Esophagus squamous epithelium (tissue), 5 donors: ENCODE measurements at places on chromosomes 4 and X.

GRCh38 chr4:170198747-170199146, 109.0 kb upstream of the AADAT start:
- no peak for DNase-seq

DNA sequence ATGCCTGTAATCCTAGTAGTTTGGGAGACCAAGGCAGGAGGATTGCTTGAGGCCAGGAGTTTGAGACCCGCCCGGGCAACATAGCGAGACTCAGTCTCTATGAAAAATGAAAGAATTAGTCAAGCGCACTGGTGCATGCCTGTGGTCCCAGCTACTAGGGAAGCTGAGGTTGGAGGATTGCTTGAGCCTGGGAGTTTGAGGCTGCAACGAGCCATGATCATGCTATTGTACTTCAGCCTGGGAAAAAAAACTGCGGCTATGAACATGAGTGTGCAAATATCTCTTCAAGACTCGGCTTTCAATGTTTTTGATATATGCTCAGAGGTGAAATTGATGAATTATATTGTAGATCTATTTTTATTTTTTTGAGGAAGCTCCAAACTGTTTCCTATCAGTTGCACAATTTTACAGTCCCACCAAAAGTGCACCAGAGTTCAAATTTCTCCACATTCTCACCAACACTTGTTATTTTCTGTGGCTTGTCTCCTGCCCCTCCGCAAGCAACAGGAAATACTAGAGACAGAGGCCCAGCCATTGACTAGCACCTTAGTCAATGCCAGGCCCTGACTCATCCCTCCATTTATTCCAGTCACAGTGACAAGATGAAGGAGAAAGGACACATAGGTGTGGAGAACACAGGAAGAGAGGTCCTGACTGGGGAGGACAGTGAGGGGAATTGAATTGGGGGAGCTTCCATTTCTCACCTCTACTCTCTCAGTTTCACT, 33.1 kb upstream of the ZNF41 start:
- no peak for DNase-seq

- no peak for DNase-seq
Measured at GRCh38 chr4:135240796-135241195, 1039.2 kb upstream of the PABPC4L start.

DNA sequence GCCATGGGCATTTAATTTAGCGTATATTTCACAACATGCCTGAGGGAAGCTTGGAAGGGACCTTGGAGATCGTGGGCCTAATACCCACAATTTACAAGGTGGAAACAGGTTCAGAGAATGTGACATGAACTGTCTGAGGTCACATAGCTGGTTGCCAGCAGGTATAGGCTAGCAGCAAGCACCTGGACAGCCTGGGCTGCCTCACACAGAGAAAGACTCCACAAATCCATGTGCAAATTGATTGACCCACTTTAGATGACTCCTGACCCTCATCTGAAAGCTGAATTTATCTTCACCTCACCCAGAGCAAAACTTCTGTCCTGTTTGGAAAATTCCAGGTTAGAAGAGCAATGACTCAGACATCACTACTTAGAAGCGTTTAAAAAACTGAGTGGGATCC, 5.8 kb downstream of the PTTG2 start:
- DNase-seq: no peak

DNA sequence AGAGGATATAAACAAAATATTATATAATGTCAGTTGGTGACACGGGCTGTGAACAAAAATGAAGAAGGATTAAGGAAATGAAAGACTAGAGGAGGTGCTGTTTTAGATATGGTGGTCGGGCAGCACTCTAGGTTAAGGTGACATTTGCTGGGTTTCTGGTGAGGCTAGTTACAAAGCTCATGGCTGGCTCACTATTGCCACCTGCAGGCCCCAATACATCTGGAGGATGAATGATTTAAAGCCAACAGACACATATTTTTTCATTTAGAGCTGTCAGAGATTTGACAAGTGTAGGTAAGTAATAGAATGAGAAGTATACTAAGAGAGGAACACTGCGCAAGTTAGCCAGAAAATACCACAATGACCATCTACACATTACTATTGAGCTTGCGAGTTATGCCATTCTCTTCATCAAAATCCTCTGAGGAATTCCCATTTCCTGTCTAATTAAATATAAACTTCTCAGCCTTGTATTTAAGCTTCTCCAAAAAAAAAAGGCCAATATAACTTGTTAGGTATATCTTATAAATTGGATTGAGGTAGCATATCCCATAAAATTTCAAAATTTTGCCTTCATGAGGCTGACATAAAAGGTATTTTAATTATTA, 6.4 kb upstream of the FGG start:
- DNase-seq: no peak

DNA sequence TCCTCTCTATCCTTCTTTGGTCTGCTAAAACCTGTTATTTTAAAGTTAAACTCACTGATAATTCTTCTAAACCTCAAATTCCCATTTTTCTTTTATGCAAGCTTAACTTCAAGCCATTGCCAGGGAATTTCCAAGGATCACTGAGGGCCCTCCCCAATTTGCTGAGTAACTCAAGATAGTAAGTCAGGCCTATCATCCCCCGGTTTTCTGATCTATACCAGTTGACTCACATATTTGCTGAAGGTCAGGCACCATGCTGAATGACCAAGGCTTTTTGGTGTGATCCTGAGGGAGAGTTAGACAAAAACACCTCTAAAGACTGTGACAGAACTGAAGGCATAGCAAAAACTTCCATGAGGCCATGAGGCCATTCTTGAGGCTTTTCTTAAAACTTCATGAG, 1301.9 kb downstream of the PCDH7 start:
- DNase-seq: no peak

- no peak for DNase-seq
Measured at GRCh38 chr4:92814677-92815076, 510.9 kb downstream of the GRID2 start.

DNA sequence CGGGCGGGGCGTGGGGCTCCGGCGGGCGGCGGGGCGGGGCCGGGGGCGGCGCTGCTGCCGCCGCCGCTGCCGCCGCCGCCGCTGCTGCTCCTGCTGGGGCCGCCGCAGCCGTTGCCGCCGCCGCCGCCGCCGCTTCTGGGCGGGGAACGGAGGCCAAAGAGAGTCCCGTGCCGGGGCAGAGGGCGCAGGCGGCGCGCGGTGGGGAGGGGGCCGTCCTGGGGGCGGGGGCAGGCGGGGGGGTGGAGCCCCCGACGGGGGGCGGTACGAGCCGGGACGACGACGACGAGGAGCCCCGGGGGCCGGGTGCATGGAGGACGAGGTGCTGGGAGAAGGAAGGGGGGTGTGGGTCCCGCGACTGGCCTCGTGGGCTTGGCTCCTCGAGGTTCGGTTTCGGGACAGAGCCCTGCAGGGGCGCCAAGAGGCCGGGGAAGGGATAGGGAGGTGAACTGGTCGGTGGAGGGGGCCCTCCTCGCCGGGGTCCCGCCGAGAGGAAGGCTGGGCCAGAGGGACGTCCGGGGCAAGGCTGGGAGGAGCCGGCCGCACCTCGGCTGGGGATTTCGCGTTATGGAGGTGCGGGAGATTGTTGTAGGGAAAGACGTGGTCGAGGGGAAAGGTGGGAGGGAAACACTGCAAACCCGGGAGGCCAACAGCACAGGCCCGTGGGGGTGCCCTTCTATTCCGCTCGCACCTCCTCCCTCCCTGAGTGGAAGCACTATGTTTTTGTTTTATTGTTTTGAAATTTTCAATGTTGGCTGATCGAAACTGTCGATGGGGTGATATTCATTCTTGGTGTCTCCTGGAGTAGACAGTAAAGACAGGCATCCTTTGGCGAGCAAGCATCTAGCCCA, 1.9 kb downstream of the BCORL1 start:
- no peak for DNase-seq

GRCh38 chrX:39677978-39678791, 419.6 kb downstream of the BCOR start:
- no peak for DNase-seq

GRCh38 chr4:86608757-86609375, 14.8 kb downstream of the PTPN13 start:
- no peak for DNase-seq

GRCh38 chr4:78749972-78750727, 26.0 kb upstream of the BMP2K start:
- DNase-seq: no peak

DNA sequence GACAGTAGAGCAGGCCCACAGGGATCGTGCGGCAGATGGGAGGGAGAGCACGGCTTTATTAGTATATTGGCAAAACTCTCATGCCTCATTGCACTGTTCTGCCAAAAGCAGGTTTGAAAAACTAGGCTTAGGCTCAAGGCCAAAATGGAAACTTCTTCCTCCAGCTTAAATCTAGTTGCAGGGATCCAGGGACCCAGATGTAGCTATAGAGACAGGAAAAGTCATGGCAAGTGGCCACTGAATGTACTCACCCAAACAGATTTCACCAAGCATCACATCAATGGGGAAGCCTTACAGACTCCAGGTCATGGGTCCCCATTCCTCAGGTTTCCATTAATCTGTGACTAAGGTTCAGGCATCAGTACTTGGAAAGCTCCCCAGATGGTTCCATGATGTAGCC, 149.2 kb downstream of the STK32B start:
- no peak for DNase-seq

DNA sequence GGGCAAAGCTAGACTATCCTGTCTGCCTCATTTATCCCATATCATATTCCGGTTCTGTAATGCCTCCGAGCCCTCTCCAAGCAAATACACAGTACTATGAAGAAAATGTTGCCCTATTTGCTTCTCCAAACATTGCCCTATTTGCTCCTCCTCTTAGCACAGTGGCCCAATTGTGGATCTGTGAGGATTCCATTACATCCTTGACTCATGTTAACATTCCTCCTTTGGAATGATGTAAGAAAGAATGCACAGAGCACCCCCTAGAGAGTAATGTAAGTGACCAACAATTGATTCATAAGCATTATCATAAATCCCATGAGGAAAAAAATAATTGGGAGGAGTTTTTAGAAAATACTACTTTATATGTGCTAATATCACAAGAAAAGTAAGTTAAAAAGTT, 11.3 kb upstream of the BTC start:
- no peak for DNase-seq

- no peak for DNase-seq
Measured at GRCh38 chr4:39118034-39118658, 56.1 kb downstream of the KLHL5 start.

DNA sequence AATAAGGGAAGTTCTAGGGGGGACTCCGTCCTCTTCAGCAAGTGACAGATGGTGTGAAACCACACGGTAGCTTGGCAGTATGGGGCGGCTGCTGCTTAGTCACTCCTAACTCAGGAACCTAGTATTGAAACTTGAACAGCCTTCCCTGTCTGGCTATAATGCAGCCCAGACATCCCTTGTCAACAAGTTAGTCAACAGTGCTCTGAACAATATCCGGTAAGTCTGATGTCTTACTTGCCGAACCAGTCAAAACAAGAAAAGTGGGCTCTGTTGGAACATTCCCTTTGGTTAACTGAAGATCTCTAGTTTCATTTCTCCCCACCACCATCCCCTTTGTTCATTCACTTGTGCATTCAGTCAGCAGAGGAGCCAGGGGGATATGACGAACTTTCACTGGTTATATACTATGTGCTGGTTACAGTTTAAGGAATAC, 18.7 kb upstream of the CXCL13 start:
- DNase-seq: no peak

- DNase-seq: no peak
Measured at GRCh38 chrX:94288325-94288724, 614.3 kb downstream of the FAM133A start.

DNA sequence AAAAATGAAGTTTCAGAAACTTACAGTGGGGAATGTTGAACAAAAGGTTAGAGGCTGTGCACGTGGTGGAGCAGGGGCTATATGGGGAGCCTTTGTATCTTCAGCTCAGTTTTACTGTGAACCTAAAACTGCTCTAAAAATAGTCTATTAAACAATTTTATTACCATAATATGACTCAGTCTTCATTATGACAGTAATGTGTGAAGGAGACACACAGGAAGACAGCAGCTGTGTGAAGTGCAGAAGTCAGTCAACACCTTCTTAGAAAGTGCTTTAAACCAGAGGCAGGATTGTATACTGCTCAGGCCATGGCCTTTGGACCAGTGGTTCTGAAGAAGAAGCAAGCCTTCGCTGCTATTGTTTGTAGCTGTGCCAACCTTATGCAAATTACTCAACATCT, 89.7 kb downstream of the ARHGAP10 start:
- DNase-seq: no peak

GRCh38 chrX:136237074-136237473, 14.1 kb downstream of the MAP7D3 start:
- no peak for DNase-seq

DNA sequence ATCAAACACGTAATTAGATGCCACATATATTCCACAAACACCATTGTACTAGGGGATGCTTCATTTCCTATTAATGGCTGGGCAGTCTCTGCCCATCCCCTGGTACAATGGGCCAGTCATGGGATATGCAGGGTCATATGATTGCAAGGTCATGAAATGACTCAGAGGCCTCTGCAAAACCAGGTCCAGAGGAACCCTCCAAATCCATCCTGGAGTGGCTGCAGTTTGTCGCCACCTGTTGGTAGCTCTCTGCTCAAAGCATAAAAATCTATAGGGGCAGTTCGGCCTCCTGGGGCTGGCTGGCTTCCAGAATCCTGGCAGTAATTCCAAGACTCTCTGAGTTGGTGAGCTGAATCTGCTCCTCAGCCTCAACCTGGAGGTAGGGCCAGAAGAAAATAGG, 22.9 kb upstream of the PUDP start:
- DNase-seq: no peak

DNA sequence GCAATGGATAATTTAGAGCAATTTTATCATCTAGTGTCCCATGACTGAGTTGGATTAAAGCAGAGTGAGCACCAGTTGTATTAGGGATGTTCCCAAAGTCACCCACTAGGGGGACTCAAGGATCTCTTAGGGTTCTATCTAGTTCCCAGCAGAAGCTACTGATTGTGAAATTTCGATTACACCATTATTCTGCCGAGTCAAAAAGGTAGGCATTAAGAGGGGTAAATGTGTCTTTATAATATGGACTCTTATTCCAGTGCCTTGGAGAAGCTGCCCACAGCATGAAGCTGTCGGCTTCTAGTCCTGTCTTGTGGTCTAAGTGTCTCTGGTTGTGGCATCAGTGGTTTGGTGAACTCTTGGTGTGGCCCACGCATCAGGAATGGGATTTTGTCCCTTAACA, 53.3 kb downstream of the RGS12 start:
- no peak for DNase-seq

DNA sequence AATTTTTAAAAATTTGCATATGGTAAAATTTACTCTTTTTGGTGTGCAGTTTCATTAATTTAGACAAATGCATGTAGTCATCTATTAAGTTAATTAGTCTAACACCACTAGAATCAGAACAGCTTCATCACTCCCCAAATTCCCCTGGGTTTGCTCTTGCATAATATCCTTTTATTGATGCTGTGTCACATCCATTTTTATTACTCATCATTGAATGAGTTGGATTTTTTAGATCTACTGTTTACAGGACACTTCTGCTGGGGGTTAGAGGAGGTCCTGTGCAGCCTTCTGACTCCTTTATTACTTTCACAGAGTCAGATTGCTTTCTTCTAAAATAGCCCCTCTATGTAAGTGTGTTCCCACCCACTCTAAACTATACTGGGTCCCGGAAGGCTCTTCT, 65.9 kb downstream of the MTHFD2L start:
- DNase-seq: no peak

DNA sequence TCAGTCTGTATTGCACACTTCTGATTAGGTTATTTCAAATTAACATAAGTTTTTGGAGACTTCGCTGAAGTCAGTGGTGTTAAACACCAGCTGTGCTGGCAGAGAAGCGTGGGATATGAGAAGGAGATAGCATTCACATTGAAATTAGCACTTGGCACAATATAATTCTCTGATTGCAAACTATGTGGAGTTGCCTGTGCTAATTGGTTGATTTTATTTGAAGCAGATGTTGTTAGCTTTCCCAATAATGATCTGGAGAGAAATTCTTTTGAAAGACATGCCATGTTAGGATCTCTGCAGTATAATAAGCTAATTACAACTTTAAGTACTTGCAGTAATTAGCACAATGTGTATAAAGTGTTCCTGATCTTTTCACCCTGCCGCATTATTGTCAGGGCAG, 367.4 kb upstream of the ARX start:
- DNase-seq: no peak
